RCC 7860 (cell line): ENCODE measurements at places on chromosomes 7 and 10.

GRCh38 chr7:72015136-72015535, 397.0 kb downstream of the CALN1 start:
- DNase-seq = no peak

- DNase-seq = no peak
Measured at GRCh38 chr7:138853448-138853847, 55.5 kb upstream of the ATP6V0A4 start.

- DNase-seq = no peak
Measured at GRCh38 chr10:72622271-72622670, 3.6 kb downstream of the MICU1 start.

GRCh38 chr10:51861051-51861450, 161.7 kb upstream of the CSTF2T start:
- DNase-seq = no peak

- DNase-seq = no peak
Measured at GRCh38 chr7:87058744-87059524, 520 bp downstream of the ELAPOR2 start.

DNA sequence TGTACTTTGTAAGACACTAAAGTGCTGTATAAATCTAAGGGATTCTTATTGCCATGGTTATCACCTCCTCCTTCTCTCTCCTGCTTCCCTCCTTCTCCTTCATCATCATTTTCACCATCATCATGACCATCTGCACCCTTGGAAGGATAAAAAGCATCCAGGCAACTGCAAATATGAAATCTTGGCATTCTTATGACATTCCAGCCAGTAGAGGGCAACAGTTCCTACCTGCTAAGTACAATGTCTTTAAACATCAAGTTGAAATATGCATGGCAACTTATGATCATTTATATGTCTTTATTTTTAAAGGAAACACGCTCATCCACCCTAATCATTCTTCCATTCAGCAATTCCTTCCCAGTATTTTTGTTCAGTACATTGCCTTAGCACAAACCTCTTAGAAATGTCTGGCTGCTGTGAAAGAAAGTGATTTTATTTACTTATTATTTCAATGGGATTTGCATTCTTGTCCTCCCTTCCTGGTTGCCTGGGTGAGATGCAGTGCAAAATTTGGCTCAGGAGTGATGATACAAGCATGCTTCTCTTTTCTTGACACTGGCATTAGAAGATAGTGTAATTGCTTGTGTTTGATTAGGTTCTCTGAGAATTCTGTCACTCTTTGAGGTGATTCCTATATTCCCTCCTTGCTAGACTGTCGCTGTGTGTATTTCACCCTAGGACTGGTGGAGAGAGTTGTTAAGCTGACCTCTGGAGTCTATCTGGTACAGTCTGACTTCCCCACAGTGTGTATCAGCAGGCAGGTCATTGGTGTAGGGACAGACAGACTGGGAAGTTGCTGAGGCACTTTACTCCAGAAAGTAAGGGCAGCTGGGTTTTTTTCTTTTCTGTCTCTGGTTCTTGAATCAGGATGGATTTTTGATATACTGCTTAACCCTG, 188.5 kb upstream of the BMPER start:
- DNase-seq = peak; percentile 48

GRCh38 chr7:97401398-97401797, 283.9 kb downstream of the SDHAF3 start:
- DNase-seq = no peak

GRCh38 chr7:50669890-50670289, 104.7 kb upstream of the DDC start:
- no peak for DNase-seq

DNA sequence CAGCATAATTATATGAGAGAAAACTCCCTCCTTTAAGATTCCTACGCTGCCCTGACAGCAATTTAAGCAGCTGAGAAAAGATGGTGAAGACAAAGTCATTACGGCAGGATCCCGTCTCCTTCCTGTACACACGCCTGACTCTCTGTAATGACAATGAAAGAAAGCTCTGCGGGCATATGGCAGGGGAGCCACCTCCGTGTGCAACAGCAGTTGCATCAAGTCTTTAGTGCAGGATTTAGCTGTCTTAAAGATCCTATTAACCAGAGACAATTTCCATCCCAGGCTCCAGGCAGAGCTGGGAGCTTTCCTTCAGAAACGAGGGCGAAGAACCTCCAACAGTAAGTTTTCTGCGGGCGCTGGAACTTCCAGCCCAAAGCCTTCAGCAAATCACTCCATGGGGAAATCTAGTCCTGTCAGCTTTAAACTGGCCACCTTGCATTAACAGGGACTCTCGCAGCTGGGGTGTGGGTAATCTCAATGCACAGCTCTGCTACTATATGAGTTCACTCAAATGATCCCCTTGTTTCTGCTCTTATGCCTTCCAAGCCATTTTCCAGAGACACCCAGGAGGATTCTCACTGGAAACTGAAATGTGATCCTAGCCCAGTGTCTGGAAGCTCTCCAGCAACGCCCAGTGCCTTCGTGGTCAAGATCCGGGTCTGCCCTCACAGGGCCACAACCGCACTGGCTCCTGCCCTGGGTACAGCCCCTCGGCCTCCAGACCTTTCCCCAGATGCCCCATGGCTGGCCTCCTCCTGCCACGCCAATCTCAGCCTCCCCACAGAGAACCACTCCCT, 74.9 kb downstream of the CTBP2 start:
- peak; percentile 51 for DNase-seq

GRCh38 chr10:132574783-132575319, 37.3 kb downstream of the INPP5A start:
- DNase-seq = no peak

DNA sequence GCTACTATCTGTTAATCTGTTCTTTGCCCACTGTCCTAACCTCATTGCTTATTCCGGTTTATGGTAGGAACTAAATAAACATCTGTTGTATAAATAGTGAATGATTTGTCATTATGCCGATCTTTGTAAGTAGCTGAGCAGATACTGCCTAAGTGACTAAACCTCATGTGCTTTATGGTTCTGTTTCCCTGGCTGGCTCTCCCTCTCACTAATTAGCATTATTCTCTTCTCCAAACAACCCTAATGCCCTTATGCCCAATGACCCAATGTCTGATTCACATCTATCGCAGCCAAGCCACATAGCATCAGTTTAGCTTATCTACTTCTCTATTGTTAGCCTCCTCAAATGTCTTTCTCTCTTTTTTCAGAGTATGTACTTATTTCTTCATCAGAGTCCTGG, 462.3 kb upstream of the POT1 start:
- DNase-seq = no peak

DNA sequence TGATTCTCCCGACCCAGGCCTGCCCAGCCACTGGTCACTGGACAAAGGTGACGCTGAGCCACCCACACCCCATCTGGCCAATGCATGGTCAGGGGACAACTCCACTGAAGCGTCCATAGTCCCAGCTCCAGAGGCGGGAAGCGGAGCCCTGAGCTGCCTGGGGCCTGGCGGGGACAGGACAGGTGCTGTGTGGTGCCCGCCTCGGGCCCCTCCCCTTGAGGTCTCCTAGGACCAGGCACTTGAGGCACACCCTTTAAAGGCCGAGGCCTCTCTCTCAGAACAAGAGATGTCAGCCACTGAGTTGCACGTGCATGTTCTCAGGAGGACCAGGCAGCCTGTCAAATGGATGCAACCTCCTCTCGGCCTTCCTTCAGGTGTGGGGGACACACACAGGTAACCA, 52.5 kb upstream of the PPP2R2D start:
- no peak for DNase-seq

- no peak for DNase-seq
Measured at GRCh38 chr10:62588116-62588515, 213.9 kb downstream of the ZNF365 start.

DNA sequence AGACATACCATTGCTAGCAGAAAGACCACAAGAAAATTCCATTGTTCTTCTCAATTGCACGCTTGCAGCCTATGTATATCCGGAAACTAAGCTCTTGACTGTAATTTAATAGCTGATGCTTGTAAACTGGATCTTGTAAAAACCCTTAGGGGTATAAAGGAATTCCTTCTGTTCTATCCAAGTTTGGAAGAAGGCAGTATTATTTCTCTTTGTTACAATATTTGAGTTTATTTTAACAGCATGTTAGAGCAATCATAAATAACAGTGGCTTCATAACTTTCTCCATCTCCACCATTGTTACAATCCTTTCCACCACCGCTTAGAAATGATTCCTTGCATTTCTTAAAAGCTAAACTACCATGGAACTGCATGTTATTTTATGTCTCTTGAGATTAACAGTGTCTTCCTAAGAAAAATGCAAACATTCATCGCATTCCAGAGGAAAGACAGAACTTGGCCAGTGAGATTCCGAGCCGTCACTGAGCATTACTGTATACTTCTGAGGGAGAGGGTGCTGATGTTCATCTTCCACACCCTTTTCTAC, 92.5 kb downstream of the TRIL start:
- DNase-seq = no peak

- DNase-seq = peak; percentile 96
Measured at GRCh38 chr10:1151076-1152033, 95.2 kb downstream of the WDR37 start.

DNA sequence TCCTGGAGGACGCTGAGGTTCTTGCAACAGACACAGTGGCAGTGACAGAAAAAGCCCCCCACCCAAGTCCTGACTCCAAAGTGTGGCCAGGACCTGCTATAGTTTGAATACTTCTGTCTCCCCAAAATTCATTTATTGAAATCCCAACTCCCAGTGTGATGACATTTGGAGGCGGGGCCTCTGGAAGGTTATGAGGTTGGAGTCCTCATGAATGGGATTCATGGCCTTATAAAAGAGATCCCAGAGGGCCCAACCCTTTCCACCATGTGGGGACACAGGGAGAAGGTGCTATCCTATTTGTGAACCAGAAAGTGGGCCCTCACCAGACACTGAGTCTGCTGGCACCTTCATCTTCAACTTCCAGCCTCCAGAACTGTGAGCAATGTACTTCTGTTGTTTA, 18.3 kb downstream of the ANXA11 start:
- DNase-seq = no peak

DNA sequence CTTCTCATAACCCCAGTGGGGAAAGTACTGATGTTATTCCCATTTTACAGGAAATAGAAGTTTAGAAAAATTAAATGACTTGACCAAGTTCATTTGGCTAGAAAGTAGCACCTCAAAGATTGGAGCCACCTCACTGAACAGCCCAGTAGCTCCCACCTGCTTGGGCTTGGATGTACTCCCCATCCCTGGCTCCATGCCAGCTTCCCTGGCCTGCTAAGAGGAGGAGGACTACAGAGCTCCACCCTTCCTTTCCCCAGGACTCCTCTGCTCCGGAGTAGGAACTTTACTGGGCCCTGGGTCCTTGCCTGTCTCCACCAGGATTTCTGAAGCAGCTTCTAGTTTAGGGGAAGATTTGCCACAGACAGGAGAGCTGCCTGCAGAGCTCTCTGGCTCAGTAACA, 3.1 kb downstream of the HPS6 start:
- DNase-seq = no peak

GRCh38 chr7:20151708-20152456, 65.3 kb downstream of the MACC1 start:
- DNase-seq = no peak
